ENCODE measurements at places on chromosomes 16 and 17.

DNA sequence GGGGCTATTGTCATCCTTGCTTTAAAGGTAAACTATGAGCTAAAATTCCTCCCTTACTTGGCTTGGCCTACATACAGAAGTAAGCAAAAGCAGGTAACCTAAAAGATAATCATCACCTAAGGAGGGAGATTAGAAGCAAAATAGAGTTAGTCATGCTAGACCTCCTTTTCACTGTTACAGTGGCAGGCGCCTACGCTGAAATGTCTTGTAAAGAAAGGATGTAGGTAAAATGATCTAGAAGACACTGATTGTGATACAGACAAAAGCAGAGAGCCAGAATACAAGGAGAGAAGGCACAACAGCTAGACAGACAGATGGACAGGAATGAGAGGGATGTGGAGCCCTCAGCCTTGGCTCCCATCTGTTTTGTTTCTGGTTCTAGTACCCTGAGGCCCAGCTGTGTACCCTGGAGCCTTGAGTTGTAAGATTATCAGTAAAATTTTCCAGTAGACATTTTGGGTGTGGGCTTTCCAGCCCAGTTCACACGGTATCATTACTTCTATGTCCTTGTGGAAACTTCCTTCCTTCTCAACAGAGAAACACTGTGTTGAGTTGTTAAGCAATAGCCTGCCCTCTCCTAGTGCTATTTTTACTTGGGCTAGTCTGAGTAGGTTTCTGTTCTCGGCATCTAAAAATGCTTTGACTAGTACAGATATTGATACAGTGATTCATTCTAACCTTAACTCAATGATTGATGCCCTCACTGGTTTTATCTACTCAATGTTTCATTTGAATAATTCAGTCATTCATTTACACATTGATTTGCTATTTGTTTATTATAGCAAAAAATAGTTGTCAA lies 7.7 kb upstream of the C16orf78 start:
- DNase-seq: no peak

DNA sequence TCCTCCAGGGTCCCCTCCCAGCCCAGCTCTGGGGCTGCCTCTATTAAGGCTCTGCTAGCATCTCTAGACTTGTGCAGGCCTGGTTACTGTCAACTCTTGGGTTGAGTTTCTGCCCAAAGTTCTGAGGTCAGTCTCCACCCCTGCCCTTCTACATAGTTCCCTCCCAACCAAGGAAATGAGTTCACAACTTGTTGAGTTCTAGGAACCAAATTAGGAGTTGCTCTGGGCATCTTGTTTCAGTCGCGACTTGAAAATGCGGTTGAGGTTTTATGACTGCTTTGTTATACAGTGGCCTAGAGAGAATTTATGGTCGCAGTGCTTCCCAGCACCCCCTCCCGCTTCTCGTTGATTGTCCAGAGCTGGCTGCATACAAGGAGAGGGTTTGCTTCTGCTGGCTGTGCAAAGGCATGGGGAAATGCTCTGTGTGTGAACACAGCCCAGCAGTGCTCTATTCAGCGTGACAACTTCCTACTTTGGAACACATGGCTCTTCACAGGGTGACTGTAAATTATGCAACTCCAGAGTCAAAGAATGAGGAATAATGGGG lies 20.2 kb downstream of the GNAO1 start:
- no peak for DNase-seq

GRCh38 chr16:87487361-87487924 lies 5.4 kb downstream of the ZCCHC14 start:
- DNase-seq: no peak

- DNase-seq: peak; percentile 50
Measured at GRCh38 chr17:81821603-81822311, 11.3 kb downstream of the MCRIP1 start.

GRCh38 chr16:12356632-12357340 lies 380.3 kb downstream of the SNX29 start:
- DNase-seq: no peak

GRCh38 chr16:4499196-4499555 lies 23.0 kb downstream of the HMOX2 start:
- DNase-seq: no peak

- no peak for DNase-seq
Measured at GRCh38 chr17:9818760-9819159, 3.1 kb downstream of the GSG1L2 start.

DNA sequence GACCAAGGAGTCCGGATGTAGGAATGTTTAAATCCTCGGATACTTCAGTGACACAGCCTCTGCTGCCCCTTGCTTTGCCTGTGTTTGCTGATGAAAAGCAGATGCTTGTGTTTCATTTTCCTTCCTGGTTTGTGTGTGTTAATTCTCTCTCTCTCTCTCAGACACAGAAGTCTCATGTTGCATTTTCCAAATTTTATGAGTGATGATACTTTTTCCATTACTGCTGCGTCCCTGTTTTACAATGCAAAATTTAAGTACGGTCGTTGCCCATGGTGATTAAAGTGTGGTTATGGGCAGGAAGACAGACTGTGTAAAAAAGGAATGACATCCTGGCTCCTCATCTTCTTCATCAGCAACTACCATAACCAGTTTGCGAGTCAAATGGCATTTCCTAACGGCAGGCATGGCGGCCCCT lies 5.7 kb downstream of the RMI2 start:
- no peak for DNase-seq

GRCh38 chr17:18143044-18143936 lies 34.7 kb downstream of the MYO15A start:
- DNase-seq: no peak

GRCh38 chr17:57574040-57574513 lies 171.0 kb downstream of the CCDC182 start:
- DNase-seq: peak; percentile 79

DNA sequence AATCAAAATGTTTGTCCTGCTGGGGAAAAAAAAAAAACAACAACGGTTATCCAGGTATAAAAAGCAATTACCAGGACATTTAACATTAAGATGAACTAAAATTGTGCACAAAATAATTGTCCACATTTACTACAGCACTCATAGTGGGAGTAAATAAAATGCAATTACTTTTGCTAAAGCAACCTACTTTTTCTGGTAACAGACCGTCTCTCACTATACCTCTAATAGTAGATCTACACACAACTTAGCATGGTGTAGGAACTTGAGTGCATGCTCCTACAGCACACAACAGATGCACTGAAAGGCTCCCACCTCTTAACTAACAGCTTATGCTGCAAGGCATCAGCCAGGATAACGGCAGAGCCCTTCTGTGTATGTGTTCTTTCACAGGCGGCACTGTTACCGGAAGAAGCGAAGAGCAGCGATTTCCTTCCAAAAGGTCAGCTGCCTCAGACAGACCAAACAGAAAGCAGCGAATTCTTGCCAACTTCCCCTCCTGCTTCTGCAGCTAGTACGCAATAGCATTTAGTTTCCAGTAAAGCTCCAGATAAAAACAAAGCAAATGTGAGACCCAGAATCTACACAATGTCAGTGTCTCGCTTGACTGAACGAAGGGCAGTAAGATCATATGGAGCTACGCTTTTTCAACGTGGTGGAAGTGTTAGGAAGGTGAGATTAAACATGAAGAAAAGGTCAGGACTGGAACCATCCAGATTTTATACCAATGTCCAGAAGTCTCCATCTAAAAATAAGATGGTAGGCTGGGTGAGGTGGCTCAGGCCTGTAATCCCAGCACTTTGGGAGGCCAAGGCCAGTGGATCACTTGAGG lies 27.6 kb downstream of the STAT5B start:
- DNase-seq: peak; percentile 79

GRCh38 chr16:65012357-65012756 lies 109.5 kb downstream of the CDH11 start:
- no peak for DNase-seq

DNA sequence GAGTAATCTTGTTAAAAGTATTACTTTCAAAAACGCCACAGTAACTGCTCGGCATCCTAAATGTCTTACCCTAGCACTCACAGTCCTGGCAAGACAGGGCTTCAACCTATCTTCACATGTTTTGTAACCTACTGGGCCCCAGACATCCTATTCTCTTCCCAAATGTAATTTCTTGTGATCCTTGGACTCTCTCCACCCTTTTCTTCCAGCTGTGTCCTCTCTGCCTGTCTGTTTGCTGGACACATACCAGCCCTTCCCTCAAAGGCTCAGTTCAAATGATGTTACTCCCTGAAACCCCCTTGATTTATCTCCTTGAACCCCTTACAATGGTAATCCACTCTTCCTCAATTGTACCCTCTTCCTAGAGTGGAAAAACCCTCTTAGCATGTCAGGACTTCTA lies 60.1 kb upstream of the CNEP1R1 start:
- DNase-seq: no peak

- DNase-seq: no peak
Measured at GRCh38 chr17:72697602-72698146, 394.8 kb downstream of the SLC39A11 start.

DNA sequence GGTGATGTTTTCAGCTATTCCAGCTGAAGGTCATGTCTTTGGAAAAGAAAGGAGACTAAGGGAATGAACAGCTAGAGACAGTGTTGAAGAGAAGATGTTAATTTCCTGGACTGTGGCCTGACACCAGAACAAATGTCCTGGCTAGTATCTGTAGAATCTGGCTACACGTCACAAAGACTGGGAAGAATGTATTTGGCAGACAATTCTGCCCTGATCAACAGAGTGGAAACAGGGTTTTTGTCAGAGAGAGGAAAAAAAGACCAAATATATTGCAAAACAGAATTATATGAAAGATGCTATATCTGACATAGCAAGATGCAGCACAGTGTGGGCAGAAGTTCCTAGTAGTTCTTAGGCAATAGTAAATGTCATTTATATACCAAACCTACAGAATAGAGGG lies 17.0 kb upstream of the ANKFN1 start:
- DNase-seq: no peak

- DNase-seq: no peak
Measured at GRCh38 chr17:67400193-67400592, 23.1 kb downstream of the PITPNC1 start.

DNA sequence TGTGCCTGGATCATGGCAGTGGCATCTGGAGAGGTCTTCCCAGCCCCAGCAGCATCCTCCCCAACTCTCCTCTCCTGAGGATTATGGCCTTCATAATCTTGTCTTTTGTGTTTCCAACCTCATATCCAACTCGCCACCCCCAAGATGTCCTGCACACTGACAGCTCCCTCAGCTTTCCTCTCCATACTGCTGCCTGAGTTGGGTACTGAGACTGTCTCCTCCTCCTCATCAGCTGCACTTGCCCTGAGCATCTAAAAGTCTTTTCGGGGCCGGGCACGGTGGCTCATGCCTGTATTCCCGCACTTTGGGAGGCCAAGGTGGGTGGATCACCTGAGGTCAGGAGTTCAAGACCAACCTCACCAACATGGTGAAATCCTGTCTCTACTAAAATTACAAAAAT lies 2.0 kb downstream of the CD300LB start:
- DNase-seq: no peak

DNA sequence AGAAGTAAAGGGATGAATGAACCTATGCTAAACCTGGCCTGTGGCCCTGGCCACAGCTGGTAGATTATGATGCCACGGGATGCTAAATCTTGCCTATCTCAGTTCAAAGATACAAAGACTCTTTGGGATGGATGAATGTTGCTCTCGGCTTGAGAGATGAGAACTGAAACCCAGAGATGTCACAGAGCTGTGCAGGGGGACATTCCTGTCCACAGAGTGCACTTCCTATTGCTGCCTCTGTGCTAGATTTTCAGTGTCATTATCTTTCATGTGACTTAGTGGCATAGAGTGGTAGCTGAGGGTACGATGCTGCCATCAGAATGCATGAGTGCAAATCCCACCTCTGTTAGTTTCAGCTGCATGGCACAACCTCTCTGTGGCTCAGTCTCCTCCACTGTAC lies 2.3 kb upstream of the MT1M start:
- DNase-seq: no peak

- DNase-seq: no peak
Measured at GRCh38 chr16:781346-782010, 6.7 kb downstream of the RPUSD1 start.

DNA sequence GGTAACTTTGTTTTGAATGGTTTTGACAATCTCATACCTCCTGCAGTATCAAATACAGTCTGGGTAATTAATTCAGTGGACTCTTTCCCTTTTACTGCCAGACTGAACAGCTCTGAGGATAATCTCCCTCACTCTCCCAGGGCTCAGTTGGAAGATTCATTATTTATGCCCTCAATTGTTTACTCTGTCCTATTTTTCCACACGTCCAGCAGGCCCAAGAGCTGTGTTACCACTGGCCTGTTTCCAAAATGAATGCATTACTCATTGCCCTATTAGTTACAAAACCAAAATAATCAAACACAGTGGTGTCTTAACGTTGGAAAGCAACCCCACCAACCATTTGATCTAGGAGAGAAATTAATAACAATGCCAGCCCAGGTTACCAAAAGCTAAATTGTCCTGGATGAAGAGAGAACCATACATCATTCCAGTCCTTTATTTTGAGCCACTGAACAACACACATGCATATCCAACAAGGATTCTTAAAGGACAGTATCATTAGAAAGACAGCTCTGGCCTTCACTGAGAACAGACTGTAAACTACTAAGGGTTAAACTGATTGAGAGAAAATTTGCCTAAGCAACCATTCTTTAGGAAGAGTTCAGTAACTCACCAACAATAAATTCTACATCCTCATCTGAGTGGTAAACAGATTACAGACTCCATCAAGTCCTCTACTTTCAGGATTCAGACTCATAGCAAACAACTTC lies 34.5 kb downstream of the FAM222B start:
- DNase-seq: peak; percentile 39

GRCh38 chr16:13113741-13114140 lies 212.3 kb downstream of the SHISA9 start:
- no peak for DNase-seq

GRCh38 chr17:75457047-75457654 lies 716 bp downstream of the TMEM94 start:
- peak; percentile 54 for DNase-seq

- DNase-seq: no peak
Measured at GRCh38 chr17:30300818-30301217, 9.1 kb upstream of the BLMH start.

DNA sequence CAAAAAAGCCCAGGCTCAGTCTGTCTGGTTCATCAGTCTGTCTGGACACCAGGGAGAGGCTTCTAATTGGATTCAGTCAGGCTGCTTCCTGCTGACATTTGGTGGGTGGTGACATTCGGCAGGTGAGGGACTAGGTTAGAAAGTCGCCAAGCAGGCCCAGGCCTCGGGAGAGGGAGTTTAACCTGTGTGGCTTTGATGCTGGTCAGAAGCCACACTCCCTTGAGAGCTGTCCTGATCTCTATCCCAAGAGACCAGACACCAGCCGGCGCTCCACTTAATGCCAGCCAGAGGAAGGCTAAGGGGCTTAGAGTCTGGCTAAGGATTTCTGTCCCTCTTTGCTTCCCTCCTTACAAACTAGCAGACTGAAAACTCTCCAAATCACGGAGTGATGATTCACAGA lies 135.0 kb downstream of the GSG1L start:
- no peak for DNase-seq

- no peak for DNase-seq
Measured at GRCh38 chr17:40417258-40417608, 463 bp downstream of the TOP2A start.

- DNase-seq: no peak
Measured at GRCh38 chr16:9099131-9099625, 7.7 kb downstream of the HAPSTR1 start.

GRCh38 chr17:66791347-66791746 lies 43.6 kb upstream of the CACNG5 start:
- no peak for DNase-seq

GRCh38 chr17:64773386-64773835 lies 111.3 kb upstream of the SMURF2 start:
- no peak for DNase-seq

GRCh38 chr17:34847938-34848337 lies 113.3 kb downstream of the CCT6B start:
- no peak for DNase-seq

GRCh38 chr16:50812876-50813466 lies 71.1 kb downstream of the CYLD start:
- DNase-seq: no peak
